ENCODE measurements at places on chromosomes 13 and 19.

- DNase-seq: no peak
Measured at GRCh38 chr19:33677745-33678426, 56.1 kb downstream of the CHST8 start.

- no peak for DNase-seq
Measured at GRCh38 chr19:38028913-38029510, 122.0 kb downstream of the SIPA1L3 start.

DNA sequence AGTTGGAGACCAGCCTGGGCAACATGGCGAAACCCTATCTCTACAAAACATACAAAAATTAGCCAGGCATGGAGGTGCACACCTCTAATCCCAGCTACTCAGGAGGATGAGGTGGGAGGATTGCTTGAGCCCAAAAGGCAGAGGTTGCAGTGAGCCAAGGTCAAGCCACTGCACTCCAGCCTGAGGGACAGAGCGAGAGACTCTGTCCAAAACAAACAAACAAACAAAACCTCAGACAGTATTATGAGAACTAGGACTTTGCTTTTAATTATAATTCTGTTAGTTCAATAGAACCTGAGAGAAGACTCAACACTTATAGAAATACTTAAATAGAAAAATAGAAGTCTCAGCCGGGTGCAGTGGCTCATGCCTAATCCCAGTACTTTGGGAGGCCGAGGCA, 31.1 kb upstream of the TPM4 start:
- DNase-seq: no peak

DNA sequence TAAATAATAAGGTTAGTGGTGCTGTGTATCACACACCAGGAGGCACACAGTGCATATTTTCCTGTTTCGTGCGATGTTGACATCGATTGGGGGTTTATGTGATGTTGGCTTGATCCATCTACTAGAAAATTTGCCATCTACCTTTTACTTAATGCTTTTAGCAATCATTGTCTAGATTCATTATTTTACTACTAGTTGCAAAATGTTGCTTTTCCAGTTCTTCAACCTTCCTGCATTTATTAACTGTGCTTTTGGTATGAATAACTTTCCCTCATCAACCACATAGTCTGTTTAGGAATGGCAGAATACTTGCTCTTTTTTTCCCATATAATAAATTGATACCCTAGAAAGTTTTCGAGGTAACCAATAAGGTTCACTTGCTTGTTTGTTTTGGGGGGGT, 17.5 kb downstream of the C13orf42 start:
- DNase-seq: no peak

GRCh38 chr13:52686376-52686775, 33.7 kb downstream of the SUGT1 start:
- no peak for DNase-seq

GRCh38 chr13:31955741-31956140, 75.8 kb upstream of the FRY start:
- no peak for DNase-seq

DNA sequence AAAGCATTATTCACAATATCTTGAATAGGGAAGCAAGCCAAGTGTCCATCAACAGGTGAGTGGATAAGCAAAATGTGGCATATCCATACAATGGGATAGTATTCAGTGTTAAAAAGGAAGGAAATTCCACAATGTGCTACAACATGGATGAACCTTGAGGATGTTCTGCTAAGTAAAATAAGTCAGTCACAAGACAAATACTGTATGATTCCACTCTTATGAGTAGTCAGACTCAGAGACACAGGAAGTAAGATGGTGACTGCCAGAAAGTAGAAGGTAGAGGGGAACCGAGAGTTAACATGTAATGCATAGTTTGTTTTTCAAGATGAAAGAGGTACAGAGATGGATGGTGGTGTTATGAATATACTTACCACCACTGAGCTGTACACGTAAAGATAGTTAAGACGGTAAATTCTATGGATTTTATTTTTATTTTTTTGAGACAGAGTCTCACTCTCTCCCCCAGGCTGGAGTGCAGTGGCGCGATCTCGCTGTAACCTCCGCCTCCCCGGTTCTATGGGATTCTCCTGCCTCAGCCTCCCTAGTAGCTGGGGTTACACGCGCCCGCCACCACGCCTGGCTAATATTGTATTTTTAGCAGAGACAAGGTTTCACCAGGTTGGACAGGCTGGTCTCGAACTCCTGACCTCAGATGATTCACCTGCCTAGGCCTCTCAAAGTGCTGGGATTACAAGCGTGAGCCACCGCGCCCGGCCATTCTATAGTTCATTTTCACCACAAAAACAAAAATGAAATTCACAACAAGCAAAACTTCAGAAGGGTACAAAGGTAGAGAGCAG, 1.0 kb upstream of the CHAMP1 start:
- no peak for DNase-seq

DNA sequence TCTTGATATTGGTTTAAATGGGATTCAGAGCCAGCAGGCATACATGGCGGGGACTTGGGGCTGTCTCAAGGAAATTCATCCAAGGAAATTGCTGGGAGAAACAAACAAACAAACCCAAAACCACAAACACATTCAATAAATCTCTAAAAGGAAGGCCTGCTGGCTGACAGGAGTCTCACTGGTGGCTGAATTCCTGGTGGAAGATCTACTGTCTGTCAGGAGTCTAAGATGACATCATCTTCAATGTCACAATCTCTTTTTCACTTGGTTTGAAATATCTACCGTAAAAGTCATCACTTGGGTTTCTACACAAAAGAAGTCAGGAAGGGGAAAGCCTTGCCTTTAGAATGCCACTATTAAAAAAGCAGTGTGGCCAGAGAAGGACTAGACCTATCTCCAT, 87.9 kb downstream of the KLF5 start:
- no peak for DNase-seq

DNA sequence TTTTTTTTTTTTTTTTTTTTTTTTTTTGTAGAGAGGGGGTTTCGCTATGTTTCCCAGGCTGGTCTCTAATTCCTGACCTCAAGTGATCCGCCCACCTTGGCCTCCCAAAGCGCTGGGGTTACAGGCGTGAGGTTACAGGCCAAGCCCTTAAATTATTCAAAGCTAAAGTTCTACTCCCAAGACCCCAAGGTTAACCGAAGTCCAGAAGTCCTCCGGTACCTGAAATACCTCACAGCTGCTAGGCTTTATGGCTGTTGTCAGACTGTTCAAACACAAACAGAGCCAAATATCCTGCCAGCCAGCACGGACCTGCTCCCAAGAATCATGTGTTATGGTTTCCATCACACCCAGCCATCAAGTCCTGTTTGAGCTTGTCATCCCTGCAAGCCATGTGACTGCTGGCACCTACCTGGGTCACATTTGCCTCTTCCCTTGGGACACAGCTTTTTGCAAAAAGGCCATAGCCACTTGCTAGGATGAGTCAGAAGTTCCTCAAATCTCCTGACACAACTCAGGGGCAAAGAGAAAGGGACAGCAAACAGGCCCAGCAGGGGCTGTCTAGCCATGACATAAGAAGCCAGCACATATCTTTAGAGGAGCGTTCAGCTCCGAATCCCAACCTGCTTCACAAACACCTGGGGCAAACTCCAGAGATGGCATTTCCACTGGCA, 129.9 kb downstream of the FOXO1 start:
- DNase-seq: no peak

DNA sequence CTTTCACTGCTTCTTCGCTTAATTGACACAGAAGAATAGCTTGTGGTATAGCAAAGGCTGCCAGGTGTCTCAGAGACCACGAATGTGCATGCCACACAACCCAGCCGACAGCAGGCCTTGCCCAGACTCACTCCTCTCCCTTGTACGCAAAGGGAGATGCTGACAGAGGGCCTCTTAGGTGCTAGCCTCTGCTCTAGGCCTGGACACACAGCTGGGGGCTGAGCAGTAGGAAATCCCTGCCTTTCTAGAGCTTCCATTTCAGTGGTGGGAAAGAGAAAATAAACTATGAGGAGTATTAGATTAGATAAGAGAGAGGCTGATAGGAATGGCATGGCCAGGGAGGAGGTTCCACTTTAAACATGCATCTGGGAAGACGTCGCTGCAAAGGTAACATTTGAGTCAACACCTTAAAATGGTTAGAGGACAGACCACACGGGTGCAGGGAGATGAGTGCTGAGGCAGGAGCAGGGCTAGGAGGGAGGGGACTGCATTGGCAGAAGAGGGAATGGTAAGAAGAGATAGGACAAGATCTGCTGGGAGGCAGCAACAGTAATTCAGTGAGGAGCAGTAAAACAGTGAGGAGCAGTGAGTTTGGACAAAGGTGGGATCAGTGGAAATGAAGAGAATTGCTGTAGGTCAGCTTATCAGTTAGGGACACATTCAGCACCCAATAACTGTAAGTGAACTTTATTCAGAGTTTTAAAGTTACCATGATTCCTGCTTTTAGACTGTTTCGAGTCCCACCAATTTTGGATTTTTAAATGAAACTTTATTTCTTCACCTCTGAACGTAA, 100.0 kb downstream of the RNF17 start:
- no peak for DNase-seq

DNA sequence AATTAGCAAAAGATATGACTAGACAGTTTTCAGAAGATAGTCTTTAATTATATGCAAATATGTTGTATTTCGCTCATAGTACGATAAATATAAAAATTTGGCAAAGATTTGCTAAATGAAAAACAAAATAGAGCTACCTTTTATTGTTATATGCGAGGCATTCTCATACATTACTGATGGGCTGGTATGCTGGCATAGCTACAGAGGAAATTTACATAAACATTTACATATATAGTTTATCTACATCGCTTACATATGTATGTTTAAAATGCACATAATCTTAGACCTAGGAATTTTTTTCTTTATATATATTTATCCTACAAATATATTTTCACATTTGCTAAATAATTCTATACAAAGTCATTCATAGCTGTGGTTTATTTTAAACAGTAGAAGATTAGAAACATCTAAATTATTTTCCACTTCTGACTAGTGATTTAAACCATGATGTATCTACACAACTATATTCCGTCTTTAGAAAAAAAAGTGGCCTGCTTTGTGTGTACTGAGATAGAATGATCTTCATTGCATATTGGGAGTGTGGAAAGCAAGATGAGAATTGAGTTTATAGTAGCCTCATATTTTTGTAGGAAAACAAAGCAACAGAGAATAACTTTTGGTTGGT, 1345.0 kb upstream of the SLC10A2 start:
- DNase-seq: no peak

- no peak for DNase-seq
Measured at GRCh38 chr13:109819874-109820273, 33.5 kb upstream of the IRS2 start.

- DNase-seq: no peak
Measured at GRCh38 chr19:16851031-16851712, 22.0 kb downstream of the SIN3B start.

- DNase-seq: no peak
Measured at GRCh38 chr19:30374539-30374864, 2.3 kb downstream of the ZNF536 start.

- no peak for DNase-seq
Measured at GRCh38 chr13:81874253-81874652, 1533.3 kb upstream of the SPRY2 start.

DNA sequence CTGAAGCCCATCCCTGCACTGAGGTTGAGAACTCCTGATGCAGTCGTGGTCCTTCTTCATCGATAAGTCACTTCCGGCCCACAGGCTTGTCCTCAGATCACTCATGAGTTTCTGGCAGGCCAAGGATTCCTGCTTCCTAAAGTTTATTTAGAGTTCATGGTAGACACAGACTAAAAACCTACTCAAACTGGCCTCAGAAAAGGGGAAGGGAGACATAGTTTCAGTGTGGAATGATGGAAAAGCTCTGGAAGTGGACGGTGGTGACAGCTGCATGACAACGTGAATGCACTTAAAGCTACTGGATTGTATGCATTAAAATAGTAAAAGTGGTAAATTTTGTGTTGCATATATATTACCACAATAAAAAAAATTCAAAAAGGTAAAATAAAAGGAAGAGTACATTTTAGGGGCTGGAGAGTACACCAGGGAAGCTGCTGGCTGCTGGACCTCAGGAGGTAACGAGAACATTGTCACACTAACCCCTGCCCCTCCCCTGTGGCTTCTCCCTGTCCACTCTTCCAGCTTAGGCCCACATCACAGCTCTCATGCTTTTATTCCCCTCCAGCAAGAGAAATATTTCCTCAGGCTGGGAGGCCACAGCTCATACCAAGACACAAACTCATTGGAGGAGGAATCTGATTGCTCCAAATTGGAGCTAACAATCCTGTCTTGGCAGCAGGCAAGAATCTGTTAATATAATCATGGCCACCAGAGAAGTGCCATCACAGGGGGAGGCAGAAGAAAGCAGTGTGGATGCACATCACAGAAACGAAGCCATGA, 741.0 kb downstream of the UQCRFS1 start:
- DNase-seq: no peak

DNA sequence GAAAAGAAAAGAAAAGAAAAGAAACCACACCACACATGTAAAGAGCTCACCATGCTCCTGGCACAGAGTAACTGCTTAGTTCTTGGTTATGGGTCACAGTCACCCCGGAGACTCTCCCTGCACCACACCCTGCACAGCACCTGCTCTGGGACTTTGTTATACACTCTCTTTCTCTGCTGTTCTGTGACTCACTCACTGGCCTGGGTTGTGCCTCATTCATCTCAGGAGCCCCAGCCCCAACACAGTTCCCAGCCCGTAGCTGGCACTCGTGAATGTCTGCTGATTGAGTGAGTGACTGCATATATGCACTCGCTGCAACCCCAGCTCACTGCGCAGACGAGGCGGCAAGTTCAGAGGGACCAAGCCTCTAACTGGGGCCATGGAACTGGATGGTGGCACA, 22.9 kb upstream of the ZNF507 start:
- DNase-seq: no peak

- DNase-seq: no peak
Measured at GRCh38 chr13:20828539-20829364, 55.0 kb upstream of the EEF1AKMT1 start.

DNA sequence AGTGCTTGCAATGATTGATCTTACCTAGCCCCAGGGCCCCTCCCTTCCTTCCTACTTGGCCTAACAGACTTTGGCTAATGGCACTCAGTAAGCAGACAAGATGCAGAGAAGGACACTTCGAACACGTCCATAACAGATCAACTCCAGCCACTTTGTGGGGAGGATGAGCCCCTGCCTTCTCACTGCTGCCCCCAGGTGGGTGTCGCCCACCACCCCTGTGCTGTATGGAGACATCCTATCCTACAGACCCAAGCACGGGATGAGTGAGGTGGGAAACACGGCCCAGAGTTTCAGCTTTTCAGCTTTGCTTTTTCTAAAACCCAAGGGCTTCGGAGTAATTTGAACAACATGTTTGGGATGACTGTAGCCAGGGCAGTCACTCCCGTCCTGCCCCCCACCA, 5.5 kb downstream of the SLC7A1 start:
- no peak for DNase-seq

DNA sequence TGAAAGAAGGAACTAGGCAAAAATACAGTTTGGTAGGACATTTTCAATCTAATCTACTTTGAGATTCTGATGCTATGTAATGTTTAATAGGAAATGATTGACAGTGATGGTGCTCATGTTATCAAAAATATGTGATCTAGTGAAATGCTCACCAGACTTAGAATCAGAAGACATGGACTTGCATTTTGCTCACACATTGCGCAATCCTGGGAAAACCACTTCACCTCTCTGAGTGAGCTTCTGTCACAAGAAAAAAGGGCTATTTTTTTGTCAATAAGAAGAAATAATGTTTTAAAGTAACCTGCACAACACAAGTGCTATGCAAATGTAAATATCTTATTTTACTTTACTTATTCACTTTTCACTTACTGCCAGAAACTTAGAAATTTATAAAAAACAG, 380.9 kb upstream of the HTR2A start:
- DNase-seq: no peak

- DNase-seq: no peak
Measured at GRCh38 chr19:3699741-3700241, 477 bp downstream of the PIP5K1C start.

GRCh38 chr19:34193439-34193838, 21.1 kb downstream of the LSM14A start:
- DNase-seq: no peak
